ENCODE measurements at places on chromosomes 16 and 17. TPM values are rescaled to one million over a fixed set of nuclear protein-coding genes. Genes with fewer than 3 reads are reported as not detected.
A peak's percentile ranks its signal among the peaks of the same experiment; 100 is the strongest.

DNA sequence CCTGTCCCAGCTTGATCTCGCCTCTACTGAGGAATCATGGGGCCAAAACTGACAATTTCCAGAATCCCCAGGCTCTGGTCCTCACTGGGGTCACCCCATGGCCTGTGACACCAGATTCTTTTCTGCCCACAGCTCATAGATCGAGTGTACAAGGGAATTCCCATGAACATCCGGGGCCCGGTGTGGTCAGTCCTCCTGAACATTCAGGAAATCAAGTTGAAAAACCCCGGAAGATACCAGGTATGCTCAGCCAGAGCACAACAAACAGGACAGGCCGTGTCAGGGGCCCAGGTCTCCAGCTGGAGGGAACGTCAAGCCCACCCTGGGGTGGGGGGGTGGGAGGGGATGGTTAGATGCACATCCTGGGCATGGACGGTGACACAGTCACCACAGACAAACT lies 17.5 kb downstream of the USP6 start:
- no peak for ATAC-seq

DNA sequence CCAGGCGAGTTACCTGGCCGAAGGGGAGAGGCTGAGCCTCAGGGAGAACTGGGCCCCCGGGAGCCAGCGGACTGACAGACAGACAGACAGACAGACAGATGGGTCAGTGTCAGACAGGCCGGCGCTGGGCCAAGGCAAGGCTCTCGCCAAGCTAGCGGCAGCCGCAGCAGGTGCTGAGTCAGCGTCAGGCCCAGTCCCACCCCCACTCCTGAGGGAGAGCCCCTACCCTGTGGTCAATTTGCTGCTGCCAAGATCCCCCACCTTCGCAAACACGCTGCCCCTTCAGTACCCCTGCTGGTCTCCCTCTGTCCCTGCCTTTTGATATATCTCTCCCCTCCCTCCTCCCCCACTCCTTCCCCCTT lies 1.5 kb downstream of the FGF11 start:
- peak; percentile 19 for ATAC-seq

- no peak for ATAC-seq
Measured at GRCh38 chr17:36813957-36814563, 123.2 kb upstream of the LHX1 start.

- ATAC-seq, result no peak
Measured at GRCh38 chr17:52710363-52710901, 551.9 kb upstream of the CA10 start.

GRCh38 chr17:57615836-57616757 lies 129.0 kb downstream of the CCDC182 start:
- ATAC-seq, result no peak

The CD7 gene
- 378 TPM for total RNA-seq

The TEX19 gene
- total RNA-seq, result not detected

- no peak for ATAC-seq
Measured at GRCh38 chr16:54309341-54309740, 22.8 kb upstream of the IRX3 start.

DNA sequence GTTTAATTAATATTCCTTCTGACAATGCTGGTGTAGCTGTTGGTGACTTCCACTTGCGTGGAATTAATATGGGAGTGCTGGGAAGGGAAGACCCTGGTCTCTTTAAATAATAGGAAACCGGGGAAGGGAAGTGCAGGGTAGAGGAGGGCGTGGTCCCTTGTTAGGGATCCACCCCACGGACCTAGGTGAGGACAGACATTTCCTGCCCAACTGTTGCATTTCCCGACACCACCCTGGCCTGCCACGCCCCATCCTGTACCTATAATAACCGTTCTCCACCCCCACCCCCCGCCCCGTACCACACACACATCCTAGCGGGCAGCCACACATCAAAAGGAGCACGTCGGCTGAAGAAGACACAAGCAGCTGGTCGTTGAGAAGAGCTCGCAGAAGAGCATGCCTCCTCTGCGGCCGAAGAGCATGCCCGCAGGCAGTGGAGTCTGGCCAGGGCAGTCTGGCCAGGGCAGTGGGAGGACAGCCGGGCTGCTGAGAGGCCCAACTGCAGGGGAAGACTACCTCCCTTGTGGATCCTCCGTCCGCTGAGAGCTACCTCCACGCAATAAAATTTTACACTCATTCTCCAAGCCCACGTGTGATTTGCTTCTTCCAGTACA lies 36.8 kb upstream of the MMD start:
- no peak for ATAC-seq

The KRTAP2-3 gene
- total RNA-seq, result not detected

The CBLN1 gene
- not detected for total RNA-seq

GRCh38 chr16:73713778-73714495 lies 582.7 kb upstream of the PSMD7 start:
- no peak for ATAC-seq

The DPEP1 gene
- not detected for total RNA-seq

GRCh38 chr17:38981636-38982035 lies 14.4 kb upstream of the FBXO47 start:
- ATAC-seq, result no peak

The RCVRN gene
- not detected for total RNA-seq

- peak; percentile 26 for ATAC-seq
Measured at GRCh38 chr17:81665205-81666091, 957 bp downstream of the OXLD1 start.

GRCh38 chr16:88713568-88714419 lies 7.5 kb downstream of the CTU2 start:
- peak; percentile 37 for ATAC-seq

The PIK3R5 gene
- total RNA-seq, result 47.2 TPM

GRCh38 chr17:75701288-75701687 lies 20.0 kb upstream of the ITGB4 start:
- ATAC-seq, result no peak

DNA sequence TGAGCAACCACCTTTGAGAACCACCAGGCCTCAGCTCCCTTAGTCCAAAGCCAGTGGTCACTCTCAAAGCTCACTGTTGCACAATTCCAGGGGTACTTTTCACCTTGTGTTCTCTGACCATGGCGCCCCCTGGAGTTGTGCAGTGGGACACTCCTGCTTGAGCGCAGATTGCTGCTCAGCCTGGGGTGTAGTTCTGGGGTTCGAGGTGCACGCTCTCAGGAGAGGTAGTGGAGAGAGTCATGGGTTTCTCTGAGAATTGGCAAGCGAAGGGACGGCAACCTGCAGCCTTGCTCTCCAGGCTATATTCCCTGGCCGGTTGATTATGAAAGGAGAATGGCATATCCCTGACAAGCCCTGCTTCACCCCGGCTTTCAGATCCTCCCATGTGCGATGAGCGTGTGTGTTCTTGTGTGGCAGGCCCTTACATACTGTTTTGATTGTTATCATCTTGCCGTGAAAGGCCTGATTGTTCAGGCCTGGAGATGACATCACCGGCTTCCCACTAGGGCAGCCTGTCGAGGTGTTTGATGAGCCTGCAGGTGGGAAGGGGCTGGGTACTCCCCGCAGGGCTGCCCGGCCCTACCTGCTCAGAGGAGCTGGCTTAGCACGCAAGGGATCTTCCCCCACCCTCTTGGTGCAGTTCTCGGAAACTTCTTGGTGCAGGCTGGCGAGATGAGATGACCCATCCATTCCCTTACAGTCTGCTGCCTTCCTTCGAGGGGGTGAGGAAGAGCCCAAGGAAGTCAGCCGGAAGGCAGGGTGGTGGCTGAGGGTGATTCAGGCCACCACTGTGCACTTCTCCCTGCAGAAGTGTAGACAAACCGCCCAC lies 431.2 kb downstream of the SLC39A11 start:
- ATAC-seq, result no peak

DNA sequence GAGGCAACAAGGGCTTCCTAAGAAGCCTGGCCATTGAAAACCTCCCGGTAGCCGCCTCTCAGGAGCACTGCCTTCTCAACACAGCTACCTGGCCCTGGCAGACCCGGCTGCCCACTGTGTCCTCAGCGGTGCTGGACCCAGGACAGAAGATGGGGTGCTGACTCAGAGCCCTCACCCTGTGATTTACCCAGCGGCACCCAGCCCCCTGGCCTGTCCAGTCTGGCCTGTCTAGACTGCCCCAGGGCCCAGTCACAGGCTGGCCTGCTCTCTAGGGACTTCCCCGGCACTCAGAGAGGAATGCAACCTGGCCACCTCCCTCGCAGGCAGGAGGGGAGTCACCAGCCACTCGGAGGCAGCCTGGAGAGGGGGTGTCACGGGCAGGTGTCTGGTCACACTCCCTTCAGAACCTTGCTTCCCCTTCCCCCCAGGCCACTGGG lies 20.1 kb downstream of the PIEZO1 start:
- no peak for ATAC-seq

GRCh38 chr16:1216296-1216619 lies 8.8 kb downstream of the TPSG1 start:
- no peak for ATAC-seq

The FAM117A gene
- total RNA-seq, result 25.8 TPM

GRCh38 chr17:57574040-57574513 lies 171.0 kb downstream of the CCDC182 start:
- ATAC-seq, result no peak

GRCh38 chr17:50047083-50047482 lies 8.8 kb upstream of the ITGA3 start:
- no peak for ATAC-seq

The CIITA gene
- 8.6 TPM for total RNA-seq

GRCh38 chr17:30226878-30227277 lies 8.6 kb downstream of the SLC6A4 start:
- ATAC-seq, result no peak

The TSPAN10 gene
- 1.4 TPM for total RNA-seq

The GPR142 gene
- not detected for total RNA-seq

DNA sequence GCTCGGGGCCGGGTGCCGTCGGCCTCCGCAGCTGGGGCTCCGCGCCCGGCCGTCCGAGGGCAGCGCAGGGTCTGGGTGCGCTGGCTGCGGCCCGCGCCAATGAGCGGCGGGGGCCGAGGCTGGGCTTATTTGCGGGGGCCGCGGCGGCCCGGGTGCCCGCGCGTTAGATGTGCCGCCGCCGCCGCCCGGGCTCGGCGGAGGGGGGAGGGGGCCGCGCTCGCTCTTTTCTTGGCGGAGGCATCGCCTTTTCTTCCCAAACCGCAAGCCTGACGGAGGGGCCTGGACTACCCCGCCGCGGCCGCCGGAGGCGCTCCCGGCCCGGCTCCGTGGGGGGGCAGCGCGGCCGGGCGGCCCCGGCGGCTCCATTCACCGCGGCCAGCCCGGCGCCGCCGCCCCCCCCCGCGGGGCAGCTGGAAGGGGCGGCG lies at the start of gene NOTUM:
Gene NOTUM (minus strand): TSS at position 101 of the 425 bp plus-strand sequence. CDS start 278 bp downstream, outside the sequence.
- ATAC-seq, result no peak

DNA sequence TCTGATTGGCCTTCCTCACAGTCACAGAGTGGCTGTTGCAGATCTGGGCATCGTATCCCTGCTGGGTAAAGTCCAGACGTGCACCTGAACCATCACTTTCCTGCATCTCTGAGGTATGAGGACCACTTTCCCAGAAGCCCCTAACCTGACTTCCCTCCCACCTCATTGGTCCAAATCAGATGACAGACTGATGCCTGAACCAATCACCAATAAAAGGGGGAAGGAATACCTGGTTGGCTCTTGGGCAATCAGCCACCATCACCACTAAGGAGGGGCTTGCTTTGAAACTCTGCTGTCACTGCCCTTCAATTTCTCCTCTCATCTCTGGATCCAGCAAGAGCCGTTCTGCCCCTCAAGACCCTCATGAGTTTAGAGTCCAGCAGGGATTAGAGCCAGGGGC lies 13.6 kb upstream of the WFDC1 start:
- ATAC-seq, result no peak

The CA7 gene
- not detected for total RNA-seq

The KRT33A gene
- total RNA-seq, result not detected

The ALOX12B gene
- 6.2 TPM for total RNA-seq

The SDK2 gene
- 0.26 TPM for total RNA-seq

DNA sequence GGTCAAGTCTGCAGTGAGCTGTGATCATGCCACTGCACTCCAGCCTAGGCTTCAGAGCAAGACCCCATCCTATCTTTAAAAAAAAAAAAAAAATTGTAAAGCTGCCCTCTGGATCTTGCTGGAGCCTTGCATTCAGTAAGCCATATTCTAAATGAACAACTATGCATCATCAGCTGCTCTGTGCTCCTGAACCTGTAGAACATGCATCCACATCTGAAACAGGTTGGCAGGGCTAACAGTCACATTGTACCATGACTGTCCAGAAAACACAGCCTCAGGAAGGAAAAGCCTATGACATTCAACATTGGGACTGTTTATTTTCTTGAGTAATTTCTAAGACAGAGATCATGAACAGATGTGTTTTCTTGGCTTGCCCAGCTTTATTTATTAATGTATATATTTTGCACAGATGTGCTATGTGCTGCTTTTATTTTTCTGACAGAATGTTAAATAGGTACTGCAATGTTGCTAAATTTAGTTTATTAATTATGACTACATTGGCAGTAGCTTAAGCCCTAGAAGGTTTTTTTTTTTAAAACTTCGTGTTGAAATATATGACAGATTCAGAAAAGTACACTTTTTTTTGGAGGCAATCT lies 19.8 kb downstream of the ACSF2 start:
- ATAC-seq, result no peak

The SLC6A4 gene
- not detected for total RNA-seq

GRCh38 chr17:82737967-82738877 lies 2.8 kb downstream of the FN3K start:
- ATAC-seq, result no peak

GRCh38 chr17:38425744-38426143 lies 2.5 kb upstream of the ARHGAP23 start:
- no peak for ATAC-seq

The KRTAP3-1 gene
- not detected for total RNA-seq

GRCh38 chr17:81646869-81647600 lies 9.3 kb downstream of the PDE6G start:
- ATAC-seq, result no peak

The SALL1 gene
- not detected for total RNA-seq

The IGFBP4 gene
- total RNA-seq, result 33.8 TPM

DNA sequence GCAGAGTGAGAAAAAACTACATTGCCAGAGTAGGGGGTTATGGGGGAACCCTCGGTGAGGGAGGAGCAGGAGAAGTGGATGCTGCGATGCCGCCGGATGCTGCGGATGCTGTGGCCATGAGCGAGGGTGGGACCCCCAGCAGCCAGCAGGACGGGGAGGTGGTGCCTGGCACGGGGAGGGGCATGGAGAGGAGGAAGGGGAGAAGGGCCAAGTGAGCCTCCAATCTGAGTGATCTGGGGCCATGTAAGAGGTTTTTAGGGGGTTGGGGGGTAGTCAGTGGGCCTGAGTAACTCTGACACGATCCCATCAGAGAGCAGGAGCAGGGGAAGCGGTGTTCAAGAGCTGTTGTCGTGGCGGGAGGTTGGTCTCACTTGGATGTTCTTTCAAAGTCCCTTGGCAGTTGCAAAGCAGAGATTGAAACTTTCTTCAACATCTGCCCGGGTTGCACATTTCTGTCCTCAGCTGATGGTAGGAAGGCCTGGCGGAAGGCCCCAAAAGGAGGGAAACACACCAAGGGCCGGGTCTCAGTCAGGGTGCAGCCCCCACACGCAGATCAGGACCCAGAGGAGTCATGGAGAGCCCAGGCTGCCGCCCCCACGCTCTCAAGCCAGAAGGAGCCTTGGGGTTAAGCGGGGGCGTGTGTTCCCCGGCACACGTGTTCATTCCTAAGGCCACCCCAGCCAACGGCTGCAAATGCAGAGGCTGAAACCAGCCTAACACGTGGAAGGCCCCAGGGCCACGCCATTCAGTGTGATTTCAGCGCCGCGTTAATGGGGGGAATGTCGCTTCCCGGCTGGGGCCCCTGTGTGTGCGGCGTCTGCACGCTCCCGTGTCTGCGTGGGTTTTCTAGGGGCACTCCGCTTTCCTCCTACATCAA lies 81.7 kb downstream of the ZDHHC7 start:
- ATAC-seq, result peak; percentile 46

- ATAC-seq, result no peak
Measured at GRCh38 chr17:41474863-41475262, 6.1 kb downstream of the KRT35 start.

The TOX3 gene
- total RNA-seq, result not detected
